ENCODE measurements at places on chromosomes 4 and X. TPM values are rescaled to one million over a fixed set of nuclear protein-coding genes. Genes with fewer than 3 reads are reported as not detected.

FATE1 gene
- polyA plus RNA-seq: not detected

IGFBP7 gene
- 246 TPM for polyA plus RNA-seq

FAM133A gene
- not detected for polyA plus RNA-seq

OTC gene
- not detected for polyA plus RNA-seq

LRIT3 gene
- not detected for polyA plus RNA-seq

H2AZ1 gene
- 414 TPM for polyA plus RNA-seq

DGAT2L6 gene
- polyA plus RNA-seq: not detected

GRCh38 chr4:159009521-159009920, 93.4 kb upstream of the RAPGEF2 start:
- no peak for DNase-seq

DNA sequence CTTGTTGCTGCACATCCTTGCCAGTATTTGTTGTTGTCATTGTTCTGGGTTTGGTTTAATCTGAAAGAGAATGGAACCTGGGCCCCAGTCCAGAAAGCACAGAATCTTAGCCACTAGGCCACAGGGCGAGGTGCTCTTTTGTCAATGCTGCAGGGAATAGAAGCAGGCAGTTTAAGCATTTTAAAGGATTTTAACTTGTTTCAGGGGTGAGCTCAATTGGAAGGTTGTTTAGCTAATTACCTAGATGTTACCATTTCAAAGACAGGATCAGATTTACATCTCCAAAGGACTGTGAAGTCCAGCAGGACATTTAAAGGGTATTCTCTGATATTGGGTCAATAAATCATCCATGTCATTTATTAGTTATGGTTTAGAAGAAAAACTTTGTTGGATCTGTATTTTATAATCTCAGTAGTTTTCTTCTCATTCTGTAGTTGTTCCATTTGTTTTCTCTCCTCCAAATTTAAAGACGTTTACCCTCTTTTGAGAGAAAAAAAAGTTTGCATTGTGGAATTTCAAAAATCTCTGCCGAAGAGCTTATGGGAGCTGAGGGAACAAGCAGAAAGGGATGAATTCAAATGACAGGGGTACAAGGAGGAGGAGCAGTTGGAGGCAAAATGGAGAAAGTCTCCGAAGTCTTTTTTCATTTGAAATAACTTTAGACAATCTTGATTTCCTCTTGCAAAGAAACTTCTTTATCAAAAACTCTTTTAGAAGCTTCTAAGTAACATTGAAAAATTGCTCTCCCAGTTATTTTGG, 57.5 kb upstream of the FAM47C start:
- DNase-seq: no peak

DNA sequence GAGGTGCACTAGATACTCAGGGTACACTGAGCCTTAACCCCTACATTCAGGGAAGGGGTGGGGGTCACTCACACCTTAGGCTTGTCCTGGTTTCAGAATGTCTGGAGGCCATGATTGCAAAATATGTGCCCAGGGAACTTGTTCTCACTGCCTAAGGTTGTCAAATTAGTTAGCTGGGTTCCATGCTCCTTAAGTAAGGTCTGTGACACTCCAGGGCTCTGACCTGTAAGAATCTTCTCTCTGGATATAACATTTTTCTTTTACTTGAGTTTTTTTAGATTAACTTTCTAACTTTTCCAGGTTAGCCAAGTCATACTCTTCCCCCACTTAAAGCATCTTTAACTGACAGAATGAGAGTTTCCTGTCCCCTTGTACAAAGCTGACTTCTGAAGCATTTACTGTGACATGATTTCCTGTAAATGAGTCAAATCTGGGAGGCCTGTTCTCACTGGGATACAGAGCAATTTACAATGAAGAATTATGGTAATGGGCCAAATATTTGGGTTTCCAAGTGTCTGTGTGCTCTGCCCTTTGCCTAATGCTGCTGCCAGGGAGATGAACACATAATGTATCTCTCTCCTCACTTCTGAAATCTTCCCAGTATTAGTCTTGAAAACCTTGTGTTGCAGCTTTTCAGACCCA, 101.7 kb downstream of the GATB start:
- no peak for DNase-seq

- DNase-seq: no peak
Measured at GRCh38 chr4:149518471-149518870, 297.2 kb downstream of the IQCM start.

- DNase-seq: no peak
Measured at GRCh38 chr4:23930750-23931488, 41.1 kb upstream of the PPARGC1A start.

DNA sequence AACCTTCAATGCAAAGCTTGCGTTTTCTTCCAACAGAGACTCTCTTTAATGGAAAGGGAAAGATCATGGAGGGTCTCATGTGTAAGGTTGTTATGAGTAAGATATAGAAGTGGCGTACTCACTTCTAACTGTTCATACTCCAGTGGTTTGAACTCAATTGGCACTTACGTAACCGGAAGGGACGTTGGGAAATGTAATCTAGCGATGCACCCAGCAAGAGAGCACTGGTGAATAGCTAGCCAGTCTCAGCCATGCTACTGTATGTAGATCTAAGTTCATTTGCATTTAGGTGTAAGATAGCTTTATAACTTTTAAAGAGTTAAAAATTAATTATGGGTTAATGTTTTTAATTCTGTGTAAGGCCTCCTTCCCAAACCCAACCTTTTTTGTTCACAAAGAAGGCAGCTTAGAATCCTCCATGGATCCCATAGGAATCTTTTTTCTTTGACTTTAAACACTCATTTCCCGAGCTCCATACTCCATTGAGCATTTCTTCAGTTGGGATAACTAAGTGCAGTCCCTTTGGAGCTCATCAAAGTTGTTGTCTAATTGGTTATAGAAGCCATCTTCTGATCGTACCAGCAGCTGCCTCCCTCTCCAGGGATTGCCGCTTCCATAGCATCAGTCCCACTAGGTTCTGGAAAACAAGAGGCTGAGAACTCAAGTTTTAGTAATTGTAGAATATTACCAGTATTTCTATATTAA, 191.1 kb downstream of the RAPGEF2 start:
- DNase-seq: no peak

DNA sequence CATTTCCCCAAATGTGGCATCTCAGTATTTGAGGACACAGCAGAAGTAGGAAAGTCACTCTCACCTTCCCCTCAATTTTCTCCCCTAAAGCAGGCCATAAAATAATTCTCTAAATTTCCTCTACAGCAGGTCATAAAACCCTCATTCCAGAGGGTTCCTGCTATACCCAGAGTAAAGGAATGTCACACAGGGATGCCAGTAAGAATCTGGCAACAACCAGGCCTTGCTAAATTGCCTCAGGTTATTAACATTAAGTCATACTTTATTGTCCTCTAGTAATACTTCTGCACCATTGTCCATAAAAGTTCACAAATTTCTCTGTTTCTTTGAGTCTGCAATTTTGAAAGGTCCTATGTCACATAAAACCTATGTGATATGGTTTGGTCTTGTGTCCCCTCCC, 685.7 kb upstream of the SLIT2 start:
- DNase-seq: no peak

DNA sequence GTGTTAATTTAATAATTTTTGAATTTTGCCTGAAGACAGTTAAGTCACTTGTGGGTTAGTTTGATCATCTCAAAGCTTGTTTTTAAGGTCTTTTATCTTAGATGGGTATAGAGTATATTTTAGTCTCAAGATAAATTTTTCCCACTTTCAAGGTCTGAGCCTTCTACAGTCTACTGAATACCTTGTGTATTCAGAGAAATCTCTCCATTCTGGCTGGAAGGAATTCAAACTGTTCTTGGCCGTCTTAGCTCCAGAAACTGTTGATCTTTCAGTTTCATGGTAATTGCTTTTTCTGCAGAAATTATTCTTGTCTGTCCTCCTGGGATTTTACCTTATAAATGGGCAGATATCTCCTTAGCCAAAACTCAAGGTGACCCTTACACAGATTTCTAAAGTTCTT, 97.9 kb downstream of the GC start:
- no peak for DNase-seq

DNA sequence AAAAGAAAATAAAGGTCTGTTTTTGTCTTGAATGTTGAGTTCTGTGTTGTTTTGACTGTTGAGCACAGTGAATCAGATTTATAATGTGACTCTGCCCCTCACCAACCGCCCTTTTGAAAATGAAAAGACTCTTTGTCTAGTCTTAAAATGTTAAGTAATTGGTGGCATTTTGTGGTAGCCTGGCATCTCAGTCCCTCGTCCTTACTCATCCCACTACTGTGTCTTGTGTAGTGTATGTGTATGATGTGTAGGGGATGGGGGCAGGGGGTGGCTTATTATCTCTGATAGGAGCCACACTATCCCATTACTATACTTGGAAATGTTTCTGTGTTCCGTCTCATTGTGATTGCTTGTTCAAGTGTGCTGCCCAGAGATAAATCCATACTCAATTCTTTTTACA, 12.2 kb downstream of the KLHL34 start:
- DNase-seq: no peak

GRCh38 chr4:114046331-114046730, 66.9 kb upstream of the ARSJ start:
- DNase-seq: no peak

- DNase-seq: no peak
Measured at GRCh38 chr4:138728566-138728965, 287.0 kb upstream of the NOCT start.

GRCh38 chrX:148270499-148270898, 229.9 kb upstream of the AFF2 start:
- peak; percentile 3 for DNase-seq

Measured in immature natural killer cell (primary cell).